ENCODE measurements at places on chromosomes 16 and 17.

GRCh38 chr17:76506408-76507345 lies 5.5 kb upstream of the RHBDF2 start:
- peak; percentile 82 for DNase-seq

- DNase-seq: no peak
Measured at GRCh38 chr17:56108811-56109284, 44.4 kb upstream of the ANKFN1 start.

- no peak for DNase-seq
Measured at GRCh38 chr17:72034000-72034399, 86.8 kb upstream of the SOX9 start.

DNA sequence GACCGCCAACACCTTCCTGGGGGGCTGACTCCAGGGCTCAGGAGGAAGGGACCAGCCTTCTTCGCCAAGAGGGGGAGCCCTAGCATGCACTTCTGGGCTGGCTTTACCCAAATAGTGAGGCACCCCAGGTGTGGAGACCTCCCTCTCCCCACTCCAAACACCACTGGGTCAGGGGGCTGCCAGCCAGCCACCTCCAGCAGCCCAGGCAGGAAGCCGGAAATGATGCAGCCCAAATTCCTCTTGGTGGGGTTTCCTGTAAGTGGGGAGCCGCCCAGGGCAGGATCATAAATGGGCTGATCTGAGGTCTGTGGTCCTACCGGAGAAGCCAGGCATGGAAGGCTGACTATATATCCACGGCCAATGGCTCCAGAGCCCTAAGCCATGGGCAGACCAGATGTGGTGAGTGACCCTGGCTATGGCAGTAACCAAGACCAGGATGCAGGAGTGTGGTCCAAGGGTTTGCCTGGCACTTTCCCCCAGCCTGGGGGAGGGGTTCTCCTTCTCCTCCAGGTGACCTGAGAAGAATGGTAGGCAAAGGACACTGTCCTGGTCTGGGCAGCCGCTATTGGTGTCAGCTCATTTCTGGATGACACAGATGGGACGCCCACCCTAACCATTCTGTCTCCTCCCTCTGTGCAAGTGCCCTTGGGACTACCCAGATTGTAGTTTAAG lies 4.2 kb downstream of the GIT1 start:
- DNase-seq: no peak

Data from stimulated activated CD4-positive, alpha-beta T cell treated with anti-CD3 and anti-CD28 coated beads, TNF-alpha, amount 100 ng/mL, for 4 hours (primary cell).